ENCODE measurements at places on chromosomes 2 and 18.

GRCh38 chr2:113079131-113079530, 11.4 kb downstream of the IL1F10 start:
- no peak for DNase-seq

DNA sequence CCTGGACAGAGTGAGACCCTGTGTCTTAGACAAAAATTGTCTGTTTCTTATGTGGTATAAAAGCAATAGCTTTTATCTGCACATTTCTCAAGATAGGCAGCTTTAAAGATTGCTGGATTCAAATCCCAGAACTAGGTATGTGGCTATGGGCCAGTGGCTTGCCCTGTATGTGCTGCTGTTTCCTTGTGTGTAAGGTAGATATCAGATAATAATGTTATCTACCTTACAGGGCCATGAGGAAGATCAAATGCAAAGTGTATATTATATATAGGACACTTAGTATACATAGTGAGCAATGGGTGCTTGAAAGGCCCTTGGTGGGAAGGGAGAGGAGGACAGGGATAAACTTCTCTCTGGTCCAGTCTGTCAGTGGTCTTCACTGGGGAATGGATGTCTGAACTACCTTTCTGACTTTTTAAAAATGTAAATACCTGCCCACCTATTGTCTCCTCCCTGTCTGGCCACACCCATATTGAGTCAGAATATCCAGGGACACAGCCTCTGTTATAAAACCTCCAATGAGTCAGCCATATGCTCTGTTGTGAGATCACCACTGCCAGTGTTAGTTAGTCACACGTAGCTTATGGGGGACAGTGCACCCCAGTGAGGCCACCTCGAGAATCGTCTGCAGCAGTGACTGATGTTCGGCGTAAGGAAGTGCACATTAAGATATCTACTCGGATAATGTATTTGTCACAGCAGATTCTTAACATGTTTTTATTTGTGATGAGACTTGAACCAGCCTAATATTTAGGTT, 383.4 kb downstream of the PTPRM start:
- no peak for DNase-seq

- no peak for DNase-seq
Measured at GRCh38 chr2:219280651-219281050, 1.5 kb downstream of the DNAJB2 start.

DNA sequence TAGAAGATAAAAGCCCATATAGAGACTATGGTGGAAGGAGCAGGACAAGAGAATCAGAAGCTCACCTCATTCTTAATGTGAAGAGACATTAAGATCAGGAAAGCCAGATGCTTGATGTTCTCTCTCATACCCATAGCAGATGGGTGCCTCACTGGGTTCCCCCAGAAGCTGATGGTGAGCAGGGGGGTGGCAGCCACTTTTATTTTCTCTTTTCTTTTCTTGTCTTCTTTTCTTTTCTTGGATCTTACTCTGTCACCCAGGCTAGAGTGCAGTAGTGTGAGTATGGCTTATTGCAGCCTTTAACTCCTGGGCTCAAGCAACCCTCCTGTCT, 14.8 kb upstream of the CXCR4 start:
- DNase-seq = no peak

GRCh38 chr18:76615065-76615733, 120.2 kb upstream of the ZNF516 start:
- no peak for DNase-seq

DNA sequence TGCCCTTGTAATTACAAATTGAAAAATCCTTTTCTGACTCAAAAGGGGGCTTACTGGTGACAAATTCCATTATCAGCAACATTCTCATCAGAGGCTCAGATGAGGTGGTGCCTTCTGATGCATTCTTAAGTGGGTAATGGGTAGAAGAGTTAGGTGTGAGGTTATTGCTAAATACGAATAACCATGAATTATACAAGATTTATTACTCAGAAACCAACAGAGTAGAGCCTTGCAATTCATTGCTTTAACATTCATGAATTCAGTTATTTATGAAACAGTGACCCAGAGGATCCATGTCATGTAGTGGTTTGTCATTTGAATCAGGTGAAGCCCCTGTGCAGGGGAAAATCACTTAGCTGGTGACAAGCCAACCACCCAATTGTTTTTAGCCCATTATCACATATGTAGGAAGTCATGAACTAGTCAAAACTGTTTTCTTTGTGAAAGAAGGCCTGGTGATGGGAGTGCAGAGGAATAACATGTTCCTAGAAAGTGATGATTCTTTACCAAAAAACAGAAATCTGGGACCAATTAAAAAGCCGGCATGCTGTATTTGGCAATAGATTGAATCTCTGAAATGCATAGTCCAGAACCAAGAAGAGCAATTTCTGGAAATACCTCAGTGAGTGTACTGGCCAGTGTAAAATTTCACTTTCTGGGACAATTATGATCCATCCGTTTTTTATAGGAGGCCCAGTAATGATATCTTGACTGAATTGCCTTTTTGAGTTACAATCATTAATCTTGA, 70.2 kb downstream of the CRIM1 start:
- DNase-seq = no peak

DNA sequence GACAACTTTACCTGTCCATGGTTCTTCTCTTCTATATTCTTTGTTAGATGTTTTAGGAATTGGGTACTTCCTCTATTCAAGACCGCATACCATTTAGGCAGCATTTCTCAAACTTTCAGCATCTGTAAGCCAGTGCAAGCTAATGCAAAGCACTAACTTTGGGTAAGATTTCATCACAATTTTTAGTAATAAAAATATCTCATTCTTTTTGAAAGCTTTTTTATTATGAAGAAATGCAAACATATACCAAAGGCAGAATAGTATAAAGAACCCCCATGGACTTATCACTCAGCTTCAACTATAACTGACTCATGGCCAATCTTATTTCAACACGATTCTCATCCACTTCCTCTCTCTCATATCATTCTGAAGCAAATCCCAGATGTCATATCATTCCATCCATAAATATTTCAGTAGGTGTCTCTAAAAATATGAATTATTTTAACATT, 32.9 kb downstream of the INO80C start:
- no peak for DNase-seq

- DNase-seq = peak; percentile 58
Measured at GRCh38 chr18:31555971-31556747, 35.5 kb upstream of the TTR start.

DNA sequence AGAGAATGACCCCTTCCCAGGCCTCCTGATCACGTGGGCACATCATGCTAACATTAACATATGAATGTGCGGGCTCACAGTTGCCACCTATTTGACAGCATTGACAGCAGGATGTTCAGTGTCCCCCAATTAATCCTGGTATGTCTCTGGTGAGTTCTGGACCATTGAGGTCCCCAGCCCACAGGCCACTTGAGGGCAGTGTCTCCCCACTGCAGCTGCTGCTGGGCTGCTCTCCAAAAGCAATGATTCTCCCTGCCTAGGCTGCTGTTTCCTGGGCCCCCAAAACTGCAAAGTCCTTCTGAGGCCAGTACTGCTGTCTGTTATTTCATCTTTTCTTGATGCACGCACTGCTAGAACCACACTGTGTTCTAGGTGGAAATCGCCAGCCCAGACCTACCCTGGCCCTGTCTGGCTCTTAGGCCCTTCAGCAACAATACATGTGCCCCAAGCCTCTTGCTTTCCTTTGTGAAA, 52.7 kb upstream of the MAPK4 start:
- DNase-seq = peak; percentile 82

GRCh38 chr2:112141626-112142007, 3.4 kb downstream of the FBLN7 start:
- DNase-seq = peak; percentile 72

DNA sequence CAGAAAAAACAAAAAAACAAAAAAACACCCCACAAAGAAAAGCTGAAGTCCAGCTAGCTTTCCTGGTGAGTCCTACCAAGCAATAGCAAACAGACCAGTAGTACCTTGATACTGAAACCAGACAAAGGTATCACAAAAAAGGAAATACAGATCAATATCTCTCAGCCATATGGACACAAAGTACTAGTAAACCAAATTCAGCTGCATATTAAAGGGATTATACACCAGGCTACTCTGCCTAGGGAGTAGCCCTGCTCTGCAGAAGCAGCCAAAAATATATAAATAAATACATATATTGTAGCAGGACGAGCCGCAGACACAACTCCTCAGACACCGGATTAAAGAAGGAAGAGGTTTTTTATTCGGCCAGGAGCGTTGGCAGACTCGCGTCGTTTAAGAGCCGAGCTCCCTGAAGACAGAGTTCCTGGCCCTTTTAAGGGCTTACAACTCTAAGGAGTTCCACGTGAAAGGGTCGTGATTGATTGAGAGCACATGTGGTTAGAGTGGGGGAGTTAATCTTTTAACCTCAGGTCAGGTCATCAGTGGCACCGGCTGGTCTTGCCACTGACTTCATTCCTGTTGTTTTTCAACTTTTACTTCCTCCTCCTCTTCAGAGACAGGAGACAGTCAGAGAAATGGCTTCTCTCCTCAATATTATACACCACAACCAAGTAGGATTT, 38.4 kb upstream of the DTNB start:
- no peak for DNase-seq

- DNase-seq = no peak
Measured at GRCh38 chr2:106261871-106262321, 67.8 kb upstream of the UXS1 start.

GRCh38 chr2:162343492-162343823, 474 bp upstream of the GCA start:
- no peak for DNase-seq

DNA sequence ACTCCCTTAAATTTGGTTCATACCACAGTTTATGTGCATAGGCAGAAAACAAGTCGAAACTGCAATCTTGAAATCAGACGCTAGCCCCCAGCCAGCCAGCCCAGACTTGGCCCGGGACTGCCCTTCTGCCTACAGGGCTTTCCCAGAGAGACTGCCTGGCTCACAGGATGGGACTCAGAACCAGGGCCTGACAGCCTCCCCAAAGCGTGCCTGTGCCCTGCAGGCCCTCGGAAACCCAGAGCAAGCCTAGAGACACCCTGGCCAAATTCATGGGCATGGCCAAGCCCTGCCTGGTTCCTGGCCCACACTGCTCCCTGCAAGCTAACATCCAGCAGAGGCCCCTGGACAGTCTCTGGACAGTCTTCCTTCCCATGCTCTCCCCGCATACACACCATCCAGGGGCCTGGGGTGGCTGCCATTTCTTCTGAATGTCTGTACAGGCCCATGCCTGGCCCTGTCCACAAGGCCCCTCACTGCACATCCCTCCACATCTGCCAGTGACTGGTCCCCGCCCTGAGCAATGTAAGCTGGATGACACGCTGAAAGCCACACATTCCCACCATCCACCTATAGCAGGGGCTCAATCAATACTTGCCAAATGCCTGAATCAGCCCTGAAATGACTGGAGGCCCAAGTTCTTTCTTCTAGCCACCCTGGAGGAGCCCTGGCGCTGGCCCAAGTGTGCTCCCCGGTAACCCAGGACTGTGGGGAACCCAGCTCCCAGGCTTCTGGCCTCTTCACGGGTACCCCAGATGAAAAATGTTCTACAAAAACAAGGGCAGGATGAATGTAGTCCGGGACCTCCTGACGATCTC, 73.1 kb downstream of the HDAC4 start:
- DNase-seq = no peak

DNA sequence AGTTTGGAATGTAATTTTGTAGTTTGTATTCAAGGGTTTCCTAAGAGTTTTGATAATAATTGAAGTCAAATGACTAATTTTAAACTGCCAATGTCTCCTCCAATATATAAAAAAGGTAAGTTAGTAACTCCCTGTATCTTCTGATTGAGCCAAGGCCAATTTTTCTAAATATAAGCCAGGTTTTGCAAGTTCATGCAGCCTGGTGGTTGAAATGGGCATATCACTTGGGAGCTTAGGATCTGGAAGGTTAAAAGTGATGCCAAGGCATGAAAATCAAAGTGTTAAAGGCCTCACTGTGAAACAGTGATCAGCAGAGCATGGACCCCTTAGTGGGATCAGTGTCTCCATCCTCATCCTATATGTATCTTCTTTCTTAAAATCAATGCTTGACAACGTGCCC, 60.5 kb downstream of the MERTK start:
- DNase-seq = no peak

DNA sequence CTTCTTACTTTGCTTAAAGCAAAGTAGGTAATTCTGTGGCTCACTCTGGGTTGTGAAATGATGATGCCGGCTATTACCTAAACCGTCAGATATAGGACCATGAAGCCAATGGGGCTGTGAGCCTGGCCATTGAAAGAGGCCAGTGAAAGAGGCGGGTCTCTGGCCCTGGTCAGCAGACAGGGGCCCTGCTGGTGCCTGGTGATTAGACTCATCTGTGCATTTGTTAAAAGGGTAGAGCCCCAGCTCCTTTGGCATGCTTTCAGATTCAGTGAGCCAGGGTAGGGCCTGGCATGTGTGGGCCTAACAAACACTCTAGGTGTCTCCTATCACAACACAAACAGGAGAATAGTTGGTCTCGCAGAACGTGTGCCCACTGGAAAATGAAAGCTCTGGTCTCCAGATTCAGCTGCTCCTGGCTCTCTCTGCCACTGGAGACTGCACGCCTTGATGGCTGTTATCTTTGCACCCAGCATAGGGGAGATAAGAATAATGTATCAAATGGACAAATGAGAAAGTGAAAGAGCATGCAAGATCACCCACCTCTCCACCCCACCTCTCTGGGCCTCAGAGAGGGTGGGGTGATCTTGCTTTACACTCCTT, 6.9 kb downstream of the LRRC30 start:
- DNase-seq = no peak

DNA sequence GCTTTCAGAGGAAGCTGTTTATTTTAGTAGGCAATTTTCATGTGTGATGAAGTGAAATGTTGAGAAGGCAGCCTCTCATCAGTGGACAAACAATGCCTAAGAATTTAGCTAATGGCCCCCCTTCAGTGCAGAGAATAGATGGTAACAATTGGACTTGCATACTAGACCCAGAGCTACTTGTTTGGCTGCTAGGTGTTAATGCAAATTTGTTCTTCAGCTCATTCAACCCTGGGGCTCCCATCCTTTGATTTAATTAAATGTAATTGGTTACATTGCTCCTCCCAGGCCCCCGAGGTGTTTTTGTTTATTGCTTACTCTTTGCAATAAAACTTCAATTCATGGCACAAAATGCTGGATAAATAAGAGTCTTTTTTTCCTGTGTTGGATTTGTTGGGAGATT, 68.6 kb downstream of the CAMKMT start:
- peak; percentile 49 for DNase-seq

GRCh38 chr2:35410431-35411061, 945.0 kb upstream of the CRIM1 start:
- DNase-seq = peak; percentile 45

DNA sequence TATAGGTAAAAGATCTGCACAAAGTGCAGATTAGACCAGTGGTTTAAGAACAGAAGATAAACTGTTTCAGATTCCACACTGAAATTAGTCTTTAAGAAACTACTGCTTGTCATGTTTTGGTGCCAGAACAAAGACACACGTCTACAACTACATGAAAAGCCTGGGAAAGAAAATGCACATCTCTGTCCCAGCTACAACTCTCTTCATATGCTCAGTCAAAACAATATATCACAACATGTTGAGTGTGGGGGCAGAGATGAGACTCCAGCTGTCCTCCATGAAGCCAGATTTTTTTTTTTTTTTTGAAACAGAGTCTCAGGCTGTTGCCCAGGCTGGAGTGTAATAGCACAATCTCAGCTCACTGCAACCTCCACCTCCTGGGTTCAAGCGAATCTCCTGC, 52.6 kb upstream of the BIN1 start:
- DNase-seq = no peak
